ENCODE measurements at places on chromosomes 5 and 9.

DNA sequence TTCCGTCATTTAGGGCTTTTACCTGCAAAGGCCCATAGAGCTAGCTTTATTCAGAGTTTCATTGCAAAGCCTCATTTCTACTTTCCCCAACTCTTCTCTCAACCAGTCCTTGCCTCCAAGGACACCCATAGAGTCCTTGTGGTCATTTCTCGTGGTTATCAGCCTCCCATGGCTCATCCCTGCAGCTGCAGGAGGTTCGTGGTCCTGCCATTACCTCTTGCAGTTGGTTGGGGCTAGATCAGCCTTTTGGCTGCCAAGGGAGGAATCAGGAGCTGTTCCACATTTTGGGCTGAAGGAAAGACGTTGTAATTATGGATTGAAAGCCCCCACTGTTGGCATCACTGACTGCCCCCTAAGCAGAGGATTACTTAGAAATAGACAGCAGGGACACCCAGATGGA, 231.0 kb downstream of the MAN2A1 start:
- DNase-seq: no peak

DNA sequence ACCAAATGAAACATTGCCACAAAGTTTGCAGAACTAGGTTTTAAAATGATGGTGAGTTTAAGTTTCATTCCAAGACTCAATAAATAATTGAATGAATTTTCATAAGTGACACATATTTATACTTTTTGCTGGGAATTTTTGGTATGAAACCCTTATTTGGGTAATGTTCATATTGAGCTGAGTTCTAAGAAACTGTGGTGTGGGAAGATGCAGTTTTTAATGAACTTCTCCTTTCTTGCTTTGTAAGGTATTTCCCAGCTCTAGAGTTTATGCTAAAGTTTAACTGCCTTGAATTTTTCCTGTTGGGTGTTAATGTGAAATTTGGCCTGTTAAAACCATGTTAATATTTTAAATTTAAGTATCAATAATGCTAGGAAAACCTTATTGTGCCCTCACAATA, 15.1 kb downstream of the RABGAP1 start:
- DNase-seq: no peak

DNA sequence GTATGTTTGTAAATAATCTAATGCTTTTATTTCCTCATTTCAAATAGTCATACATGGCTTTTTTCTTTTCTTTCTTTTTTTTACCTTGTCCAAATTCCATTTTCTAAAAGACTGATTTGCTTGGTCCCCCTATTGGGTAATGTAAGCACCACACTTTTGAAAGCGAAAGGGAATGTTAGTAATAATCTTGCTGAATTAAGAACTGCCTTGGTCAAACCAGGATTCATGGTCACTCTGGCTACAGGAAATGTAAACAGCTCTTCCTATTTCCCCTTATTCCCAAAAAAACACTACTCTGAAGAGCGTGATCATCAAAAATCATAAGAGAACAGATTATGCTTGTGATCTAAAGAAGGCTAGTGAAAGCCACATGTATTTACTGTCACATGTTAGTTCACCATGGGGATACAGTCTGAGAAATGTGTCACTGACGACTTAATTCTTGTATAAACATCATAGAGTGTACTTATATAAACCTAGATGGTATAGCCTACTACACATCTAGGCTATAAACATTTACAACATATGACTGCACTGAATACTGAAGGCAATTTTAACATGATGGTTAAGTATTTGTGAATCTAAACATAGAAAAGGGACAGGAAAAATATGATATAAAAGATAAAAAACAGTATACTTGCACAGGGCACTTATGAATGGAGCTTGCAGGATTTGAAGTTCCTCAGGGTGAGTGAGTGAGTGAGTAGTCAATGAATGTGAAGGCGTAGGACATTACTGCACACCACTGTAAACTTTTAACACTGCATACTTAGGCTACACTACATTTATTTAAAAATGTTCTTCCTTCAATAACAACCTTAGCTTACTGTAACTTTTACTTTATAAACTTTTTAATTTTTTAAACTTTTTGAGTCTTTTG, 75.3 kb downstream of the HMGCR start:
- DNase-seq: no peak

DNA sequence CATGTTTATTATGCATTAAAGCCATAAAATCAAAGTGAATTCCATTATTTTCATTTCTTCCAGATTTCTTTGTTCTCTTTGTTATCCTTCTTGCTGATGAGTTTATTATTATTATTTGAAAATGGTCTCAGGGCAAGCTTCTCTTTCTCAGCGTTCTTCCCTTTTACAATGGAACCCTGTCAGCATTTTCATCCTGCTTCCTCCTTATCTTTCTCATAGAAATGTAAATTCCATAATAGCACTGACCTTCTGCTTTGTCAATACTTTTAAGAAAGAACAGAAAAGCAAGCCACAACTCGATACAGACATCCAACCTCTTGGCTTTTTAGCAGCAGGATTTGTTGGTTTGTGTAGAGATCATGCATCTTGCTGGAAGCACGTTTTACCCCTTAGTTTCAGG, 114.0 kb upstream of the BASP1 start:
- no peak for DNase-seq

GRCh38 chr5:150217038-150217437, 27.2 kb downstream of the SLC6A7 start:
- no peak for DNase-seq

GRCh38 chr9:133238272-133238850, 29.3 kb upstream of the OBP2B start:
- DNase-seq: peak; percentile 41

DNA sequence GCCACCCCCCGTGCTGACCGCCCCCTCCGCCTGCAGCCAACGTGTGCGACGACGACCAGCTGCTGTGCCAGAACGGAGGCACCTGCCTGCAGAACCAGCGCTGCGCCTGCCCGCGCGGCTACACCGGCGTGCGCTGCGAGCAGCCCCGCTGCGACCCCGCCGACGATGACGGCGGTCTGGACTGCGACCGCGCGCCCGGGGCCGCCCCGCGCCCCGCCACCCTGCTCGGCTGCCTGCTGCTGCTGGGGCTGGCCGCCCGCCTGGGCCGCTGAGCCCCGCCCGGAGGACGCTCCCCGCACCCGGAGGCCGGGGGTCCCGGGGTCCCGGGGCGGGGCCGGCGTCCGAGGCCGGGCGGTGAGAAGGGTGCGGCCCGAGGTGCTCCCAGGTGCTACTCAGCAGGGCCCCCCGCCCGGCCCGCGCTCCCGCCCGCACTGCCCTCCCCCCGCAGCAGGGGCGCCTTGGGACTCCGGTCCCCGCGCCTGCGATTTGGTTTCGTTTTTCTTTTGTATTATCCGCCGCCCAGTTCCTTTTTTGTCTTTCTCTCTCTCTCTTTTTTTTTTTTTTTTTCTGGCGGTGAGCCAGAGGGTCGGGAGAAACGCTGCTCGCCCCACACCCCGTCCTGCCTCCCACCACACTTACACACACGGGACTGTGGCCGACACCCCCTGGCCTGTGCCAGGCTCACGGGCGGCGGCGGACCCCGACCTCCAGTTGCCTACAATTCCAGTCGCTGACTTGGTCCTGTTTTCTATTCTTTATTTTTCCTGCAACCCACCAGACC, 80.2 kb downstream of the NTNG2 start:
- DNase-seq: peak; percentile 78

DNA sequence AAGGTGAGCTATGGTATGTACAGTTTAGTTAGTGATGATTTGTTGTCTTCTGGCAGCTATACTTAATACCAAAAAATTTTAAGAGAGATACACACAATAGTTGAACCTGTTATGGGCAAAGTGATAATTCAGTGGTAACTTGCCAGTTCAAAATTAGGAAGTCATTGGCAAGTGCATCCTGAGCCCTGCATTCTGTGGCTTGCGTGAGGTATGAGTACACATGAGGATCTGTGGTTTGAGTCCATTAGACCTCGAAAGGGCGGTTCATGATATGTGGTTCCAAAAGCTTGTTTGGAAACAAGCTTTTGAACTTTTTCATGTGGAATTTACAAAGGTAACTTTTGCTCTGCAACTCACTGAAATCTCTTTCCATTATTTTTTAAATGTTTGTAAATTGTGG, 47.0 kb downstream of the GPR21 start:
- no peak for DNase-seq

- peak; percentile 22 for DNase-seq
These were observed 1.4 kb upstream of the ENC1 start for GRCh38 chr5:74641735-74642542.

GRCh38 chr5:150253416-150254208, 36.0 kb downstream of the CAMK2A start:
- no peak for DNase-seq

GRCh38 chr9:103904242-103904641, 189.9 kb upstream of the SMC2 start:
- DNase-seq: no peak

DNA sequence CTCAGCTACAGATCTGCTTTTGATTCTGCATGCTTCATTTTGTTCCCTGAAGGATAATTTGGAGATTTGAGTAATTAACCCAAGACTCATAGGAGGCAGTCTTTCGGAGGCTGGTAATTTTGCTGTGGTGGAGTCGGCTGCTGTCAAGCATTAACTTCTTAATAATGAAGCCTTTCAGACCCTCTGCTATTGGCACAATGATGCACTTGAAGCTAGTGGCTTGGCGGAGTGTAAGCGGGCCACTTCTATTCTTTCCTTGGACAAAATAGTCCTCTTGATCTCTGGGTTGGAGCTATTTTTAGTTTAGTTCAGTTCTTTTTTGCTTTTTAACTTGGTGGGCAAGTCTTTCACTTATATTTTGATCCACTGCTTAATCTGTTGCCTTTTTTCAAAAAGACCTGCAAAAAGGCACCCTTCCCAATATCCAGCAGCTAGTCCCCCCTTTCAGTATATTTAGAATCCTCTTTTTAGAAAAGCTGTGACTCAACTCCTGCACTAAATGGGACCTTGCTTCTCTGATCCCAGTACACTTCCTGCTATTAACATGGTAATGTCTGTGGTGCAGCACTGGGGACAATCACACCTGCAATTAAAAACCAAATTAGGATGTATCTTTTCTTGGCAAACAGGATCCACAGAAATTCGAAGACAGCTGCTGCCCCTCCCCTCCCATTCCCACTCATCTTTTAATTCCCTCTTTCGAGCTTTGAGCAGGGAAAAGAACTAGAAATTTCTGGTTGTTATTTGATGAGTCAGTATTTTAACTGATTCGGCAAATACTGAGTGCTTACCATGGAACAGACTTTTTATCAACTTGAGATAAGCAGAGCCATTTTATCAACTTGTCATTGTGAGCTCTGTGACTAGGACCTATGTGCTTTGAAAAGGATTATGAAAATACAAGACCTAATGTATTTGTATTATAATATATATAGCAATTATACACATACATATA, 169.4 kb upstream of the ANKRD55 start:
- DNase-seq: no peak

- DNase-seq: no peak
These were observed 12.2 kb downstream of the BHMT2 start for GRCh38 chr5:79081779-79082178.

GRCh38 chr5:20604992-20605391, 617.0 kb upstream of the CDH18 start:
- DNase-seq: no peak

GRCh38 chr9:127927201-127927987, 3.2 kb downstream of the PIP5KL1 start:
- peak; percentile 85 for DNase-seq

DNA sequence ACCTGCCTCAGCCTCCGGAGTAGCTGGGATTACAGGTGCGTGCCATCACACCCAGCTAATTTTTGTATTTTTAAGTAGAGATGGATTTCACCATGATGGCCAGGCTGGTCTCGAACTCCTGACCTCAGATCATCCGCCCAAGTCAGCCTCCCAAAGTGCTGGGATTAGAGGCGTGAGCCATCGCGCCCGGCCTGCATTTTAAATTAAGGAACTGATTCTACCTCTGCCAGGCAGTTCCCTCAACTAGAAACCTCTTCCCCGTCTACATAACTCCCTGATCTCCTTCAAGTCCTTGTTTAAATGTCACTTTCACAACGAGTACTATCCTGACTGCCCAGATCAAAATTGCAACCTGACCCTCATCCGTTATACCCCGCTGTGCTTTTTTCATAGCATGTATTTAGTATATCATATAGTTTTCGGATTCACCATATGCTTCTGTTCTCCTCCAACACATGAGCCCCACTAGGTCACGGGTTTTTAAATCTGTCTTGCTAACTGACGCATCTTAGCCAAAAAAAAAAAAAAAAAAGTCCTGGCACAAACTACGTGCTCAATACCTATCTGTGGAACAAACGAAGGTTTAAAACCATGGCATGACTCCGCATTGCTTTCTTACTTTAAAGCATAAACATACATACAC, 858 bp upstream of the SOWAHA start:
- peak; percentile 16 for DNase-seq

- no peak for DNase-seq
These were observed 7.9 kb downstream of the MTRR start for GRCh38 chr5:7876867-7877266.

DNA sequence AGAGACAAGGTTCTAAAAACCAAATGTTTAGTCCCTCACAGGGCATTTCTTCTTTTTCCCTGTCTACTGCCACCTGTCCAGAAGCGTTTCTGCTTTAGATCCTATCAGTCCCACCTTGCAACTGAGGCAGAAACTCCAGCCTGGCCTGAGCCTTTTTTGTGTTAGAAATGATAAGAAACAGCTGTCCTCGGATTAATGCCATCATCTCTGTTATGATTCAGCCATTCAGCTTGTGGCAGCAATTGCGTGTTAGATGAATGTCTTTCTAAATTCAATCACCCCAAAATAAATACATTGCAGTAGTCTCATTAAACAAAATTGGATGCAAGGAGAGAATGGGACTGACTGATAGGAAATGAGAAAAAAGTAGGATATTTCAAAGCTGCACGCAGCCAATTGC, 28.3 kb upstream of the FRMPD1 start:
- no peak for DNase-seq

DNA sequence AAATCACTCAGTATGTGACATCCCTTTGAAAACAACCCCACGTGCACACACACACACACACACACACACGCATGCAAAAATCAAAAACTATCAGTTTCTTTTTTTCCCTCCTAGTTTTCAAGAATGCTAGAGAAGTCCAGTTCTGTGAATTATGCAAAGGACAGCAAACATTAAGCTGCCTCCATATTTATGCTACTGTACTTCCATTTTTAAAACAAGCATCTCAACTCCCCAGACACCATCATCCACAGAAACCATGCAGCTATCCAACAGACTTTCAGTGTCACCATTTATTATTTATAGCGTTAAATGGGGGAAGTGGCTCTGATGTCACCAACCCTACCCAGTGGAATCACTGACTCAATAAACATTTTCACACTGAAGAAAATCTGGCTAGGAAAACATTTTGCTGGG, 1.6 kb downstream of the FBXW11 start:
- peak; percentile 35 for DNase-seq

DNA sequence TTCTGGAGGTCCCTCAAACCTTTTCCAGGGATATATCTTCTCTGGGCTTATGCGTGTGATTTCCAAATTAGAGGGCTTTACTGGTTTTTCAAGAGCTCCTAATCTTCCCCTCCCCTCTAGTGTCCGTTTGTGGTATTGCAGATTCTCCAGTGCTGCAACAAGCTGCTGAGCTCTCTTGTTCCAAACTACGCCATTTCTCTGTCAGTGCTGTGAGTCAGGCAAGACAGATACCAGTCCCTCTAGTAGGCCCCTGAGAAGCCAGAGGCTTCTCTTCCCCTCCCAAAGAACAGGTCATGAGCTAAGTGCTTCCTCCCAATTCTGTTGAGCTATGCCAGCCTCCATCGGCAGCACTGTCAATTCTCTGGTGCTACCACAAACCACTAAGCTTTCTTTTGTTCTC, 149.5 kb downstream of the FANCC start:
- peak; percentile 63 for DNase-seq

All from CD4-positive, alpha-beta T cell treated with Interleukin-21 for 1 hour (primary cell).